ENCODE measurements at places on chromosomes 12 and 14.

- DNase-seq = no peak
Measured at GRCh38 chr12:39586816-39587215, 32.8 kb downstream of the ABCD2 start.

- DNase-seq = no peak
Measured at GRCh38 chr12:46101485-46101869, 111.1 kb upstream of the SCAF11 start.

GRCh38 chr12:116820064-116820656 lies 61.1 kb downstream of the HRK start:
- no peak for DNase-seq

- DNase-seq = no peak
Measured at GRCh38 chr12:100156731-100157426, 14.2 kb upstream of the BLTP3B start.

DNA sequence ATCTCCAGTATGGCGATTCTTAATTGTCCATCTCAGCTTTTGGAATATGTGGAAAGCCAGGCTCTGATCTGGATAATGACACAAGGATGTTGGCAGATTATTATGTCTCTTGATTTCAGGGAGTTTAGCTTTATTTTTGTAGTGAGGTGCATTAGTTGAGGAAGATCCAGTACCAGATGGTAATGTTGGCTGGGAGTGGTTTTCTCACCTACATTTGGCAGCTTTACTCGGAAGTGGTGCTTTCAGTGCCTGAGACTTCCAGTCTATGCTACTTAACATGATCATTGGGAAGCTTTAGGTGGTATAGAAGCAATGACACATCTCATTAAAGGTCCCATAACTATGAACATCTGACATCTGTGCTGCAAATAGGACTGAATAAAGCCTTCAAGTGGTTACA lies 7.5 kb downstream of the SLC15A5 start:
- DNase-seq = no peak

DNA sequence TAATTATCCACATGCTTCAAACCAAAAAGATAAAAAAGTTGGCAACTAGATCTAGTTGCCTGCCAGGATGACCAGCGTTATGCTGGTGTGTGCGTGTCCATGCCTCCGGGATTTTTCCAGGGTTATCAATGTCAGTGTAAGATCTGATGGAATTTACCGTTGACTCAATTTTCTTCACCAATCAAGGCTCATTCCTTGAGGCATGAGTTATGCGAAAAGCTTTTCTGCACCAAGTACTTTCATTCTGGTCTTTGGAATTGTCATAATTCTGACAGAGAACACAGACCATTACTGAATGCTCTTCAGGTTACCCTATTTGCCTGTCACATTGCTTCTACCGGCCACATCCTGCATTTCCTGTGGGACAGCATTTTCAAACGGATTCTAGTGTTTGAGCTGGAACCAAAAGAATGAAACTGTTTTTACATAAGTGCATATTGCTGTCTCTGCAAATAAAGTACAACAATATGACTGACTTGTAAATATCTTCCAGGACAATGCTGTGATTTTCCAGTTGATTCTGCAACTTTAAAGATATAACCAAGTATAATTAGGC lies 91.8 kb downstream of the DUSP16 start:
- no peak for DNase-seq

- no peak for DNase-seq
Measured at GRCh38 chr14:102584871-102585869, 7.3 kb upstream of the RCOR1 start.

All from GM18507 (cell line).